ENCODE measurements at places on chromosomes 7 and 10.

DNA sequence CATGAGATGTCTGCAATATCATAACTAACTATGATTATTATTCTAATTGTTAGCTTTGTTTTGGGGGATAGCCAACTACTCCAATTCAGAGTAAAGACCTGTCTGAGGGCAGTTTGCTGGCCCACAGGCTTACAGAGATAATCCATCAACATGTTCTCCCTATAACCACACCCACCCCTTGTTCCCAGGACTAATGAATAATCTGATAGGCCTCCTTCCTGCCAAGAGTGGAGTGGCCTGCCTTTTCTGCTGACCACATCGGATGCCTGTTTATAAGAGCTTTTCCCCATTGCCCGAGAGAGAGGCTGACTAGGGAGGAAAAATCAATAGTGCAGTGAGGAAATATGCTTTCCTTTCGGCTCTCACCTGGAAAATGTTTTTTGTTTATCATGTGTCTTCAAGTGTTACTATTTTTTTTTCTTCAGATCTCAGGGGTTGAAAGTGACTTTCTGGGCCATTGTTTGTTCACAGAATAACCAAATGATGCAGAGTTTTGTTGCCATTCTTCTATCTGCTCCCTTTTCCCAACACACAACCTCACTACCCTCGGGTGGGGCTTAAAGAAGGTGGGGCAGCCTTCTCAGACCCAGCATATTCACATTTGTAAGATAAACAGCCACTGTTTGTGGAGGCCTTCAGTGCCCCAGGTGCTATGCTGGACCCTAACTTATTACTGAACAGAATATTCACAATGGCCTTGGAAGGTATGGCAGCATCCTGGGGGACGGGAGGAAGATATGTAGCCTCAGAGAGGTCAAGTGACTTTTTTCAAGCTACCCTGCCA, 38.4 kb downstream of the PLPP4 start:
- DNase-seq = peak; percentile 71

DNA sequence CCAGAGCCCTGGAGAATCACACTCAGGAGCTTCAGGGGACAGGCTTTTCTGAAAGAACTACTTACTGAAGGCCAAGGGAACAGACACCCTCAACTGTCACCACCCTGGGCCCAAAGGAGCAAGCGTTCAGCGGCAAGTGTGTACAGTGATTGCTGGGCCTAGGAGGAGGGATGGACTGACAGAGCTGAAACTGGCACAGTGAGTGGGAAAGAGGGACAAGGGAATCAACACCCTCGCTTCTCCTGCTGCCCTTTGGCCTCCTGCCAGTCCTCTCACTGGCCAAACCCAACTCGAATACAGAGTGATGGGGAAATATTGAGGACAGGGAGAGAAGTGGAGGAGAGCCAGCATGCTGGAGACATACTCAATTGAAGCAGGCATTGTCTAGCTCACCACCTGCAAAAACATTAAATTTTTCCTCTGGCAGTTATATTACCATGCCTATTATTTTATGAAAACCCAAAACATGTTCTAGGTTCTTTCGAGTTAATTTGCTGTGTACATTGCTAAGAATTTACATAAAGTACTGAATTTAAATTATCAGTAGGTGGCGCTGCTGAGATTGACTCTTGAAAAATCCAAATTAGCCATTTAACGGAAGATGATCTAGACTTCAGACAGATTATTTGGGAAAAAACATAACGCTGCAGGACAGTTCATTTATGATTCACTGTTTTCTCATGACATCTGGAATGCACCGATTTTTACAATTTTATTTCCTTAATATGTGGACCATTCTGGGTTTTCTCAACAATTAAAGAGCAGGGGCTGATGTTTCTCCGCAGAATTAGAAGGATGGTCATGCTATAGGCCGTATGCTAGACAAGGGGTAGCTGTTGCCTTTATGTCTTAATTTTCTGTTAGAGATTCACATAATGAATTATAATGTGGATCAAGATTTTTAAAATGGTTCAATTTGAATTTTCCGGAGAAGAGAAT, 14.7 kb upstream of the TMEM236 start:
- peak; percentile 5 for DNase-seq

DNA sequence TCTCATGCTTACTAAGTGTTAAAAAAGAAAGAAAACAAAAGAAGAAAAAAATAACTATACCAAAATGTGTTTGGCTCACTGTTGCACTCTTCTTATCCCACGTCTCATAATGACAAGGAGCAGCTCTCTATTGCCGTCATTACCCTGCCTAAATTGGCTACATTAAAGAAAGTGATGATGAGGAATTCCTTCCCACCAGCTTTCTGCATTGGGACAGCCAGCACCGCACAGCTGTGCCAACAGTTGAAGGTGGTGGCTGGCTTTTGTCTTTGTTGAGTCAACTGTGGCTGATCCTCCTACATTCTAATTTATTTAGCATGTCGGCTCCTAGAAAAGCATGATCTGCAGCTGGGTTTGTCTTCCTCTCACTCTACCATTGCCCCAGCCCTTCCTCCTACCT, 751.8 kb downstream of the KCNMA1 start:
- no peak for DNase-seq

DNA sequence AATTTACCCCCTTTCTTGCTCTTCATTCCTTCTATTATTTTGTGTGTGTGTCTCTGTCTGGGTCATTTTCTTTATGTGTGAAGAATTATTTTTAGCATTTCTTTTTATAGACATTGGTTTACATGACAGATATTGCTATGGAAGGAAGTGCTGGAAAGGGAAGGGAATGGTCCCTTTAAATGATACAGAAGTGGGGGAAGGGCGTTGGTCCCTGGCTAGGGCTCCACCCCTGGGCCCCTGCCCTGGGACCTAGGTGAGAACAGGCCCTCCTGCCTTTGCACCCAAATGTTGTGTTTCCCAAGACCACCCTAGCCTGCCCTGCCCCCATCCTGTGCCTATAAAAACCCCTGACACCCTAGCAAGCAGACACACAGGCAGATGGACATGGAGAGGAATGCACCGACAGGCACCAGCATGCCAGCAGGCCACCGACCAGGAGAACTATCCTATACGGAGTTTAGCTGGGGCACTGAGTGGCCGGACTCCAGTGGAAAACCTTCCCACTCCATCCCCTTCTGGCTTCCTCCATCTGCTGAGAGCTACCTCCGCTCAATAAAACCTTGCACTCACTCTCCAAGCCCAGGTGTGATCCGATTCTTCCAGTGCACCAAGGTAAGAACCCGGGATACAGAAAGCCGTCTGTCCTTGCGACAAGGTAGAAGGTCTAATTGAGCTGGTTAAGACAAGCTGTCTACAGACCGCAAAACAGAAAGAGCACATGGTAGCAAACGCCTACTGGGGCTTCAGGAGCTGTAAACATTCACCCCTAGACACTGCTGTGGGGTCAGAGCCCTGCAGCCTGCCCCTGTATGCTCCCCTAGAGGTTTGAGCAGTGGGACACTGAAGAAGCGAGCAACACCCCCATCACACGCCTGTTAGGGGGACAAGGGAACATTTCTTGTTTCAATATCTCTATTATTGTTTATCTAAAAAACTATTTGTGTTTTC, 515.7 kb downstream of the SORCS1 start:
- DNase-seq = no peak

DNA sequence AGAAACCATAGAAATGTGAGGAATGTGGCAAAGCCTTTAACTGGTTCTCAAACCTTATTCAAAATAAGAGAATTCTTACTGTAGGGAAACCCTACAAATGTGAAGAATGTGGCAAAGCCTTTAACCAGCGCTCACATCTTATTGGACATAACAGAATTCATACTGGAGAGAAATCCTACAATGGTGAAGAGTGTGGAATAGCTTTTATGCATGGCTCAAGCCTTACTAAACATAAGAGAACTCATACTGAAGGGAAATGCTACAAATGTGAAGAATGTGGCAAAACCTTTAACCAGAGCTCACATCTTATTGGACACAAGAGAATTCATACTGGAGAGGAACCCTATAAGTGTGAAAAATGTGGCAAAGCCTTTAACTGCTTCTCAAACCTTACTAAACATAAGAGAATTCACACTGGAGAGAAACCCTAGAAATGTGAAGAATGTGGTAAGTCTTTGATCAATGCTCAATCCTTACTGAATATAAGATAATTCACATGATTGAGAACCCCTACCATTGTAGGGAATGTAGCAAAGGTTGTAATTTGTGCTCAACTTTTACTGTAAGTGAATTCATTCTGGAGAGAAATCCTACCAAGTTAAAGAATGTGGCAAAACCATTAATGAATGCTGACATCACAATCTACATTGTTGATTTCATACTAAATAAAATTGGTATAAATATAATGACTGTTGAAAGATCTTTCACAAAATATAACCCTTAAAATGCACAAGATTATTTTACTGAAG, 142.5 kb upstream of the ZNF479 start:
- no peak for DNase-seq

DNA sequence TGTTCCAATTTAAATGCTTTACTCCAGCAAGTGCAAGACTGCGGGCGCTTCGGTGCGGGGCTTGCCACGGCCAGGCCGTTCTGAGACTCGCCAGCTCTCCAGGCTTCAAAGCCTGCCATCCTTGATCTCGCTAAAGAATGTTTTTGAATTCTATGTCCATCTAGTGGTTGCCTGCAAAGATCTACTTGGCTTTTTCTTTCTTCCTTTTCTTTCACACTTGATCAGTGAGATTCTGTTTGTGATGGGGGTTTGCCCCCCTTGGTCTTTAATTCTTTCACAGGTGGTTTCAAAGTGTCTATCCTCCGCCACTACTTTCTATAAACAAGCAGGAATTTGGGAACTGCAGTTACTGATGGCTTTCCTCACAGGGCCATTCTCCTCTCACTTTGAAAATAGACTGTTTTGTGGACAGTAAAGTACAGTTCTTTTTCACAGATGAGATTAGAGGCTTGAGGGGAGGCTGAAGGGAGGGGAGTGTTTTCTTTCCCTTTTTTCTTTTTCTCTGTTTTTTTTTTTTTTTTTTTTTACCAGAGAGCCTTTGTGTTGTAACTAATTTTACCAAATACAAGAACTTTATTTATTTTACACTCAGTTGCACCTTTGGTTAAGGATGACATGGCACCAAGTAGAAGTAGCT, 15.2 kb upstream of the FBXW4 start:
- DNase-seq = no peak

DNA sequence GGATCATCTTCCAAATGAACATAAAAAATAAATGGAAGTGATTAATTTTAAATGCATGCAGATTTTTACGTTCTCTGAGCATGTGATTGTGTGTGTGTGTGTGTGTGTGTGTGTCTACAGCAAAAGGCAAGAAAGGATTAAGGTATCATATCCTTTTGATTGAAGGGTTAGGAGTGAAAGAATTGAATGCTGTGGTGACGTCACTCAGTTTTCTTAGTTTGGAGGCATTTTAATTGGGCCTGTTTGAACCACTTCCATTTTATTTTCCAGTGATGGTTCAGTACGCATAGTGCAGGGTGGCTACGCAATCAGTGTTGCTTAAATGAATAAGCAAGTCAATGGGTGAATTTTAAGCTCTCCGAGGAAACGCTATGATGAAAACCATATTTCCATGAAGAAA, 31.3 kb downstream of the TACC2 start:
- DNase-seq = no peak

DNA sequence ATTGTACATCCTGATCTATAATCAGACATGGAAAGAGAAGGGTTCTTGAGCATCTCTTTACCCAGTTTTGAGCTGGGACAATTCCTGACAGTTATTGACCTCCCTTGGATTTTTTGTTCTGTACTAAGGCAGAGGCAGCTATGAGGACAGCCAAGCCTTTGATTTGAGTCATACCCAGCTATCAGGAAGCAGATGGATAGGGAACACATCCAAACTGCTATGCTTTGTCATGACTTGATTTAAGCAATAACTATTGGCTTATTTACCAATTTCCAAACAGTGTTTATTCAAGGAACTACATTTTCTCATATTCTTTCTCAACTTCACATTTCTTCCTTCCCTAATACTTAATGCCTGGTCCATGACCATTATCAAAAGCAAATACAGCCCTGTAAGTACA, 396.4 kb upstream of the STEAP1 start:
- DNase-seq = no peak

- DNase-seq = no peak
Observed at GRCh38 chr7:69359003-69359700, 239.1 kb upstream of the AUTS2 start.

GRCh38 chr7:52273685-52274610, 761.5 kb upstream of the POM121L12 start:
- no peak for DNase-seq

DNA sequence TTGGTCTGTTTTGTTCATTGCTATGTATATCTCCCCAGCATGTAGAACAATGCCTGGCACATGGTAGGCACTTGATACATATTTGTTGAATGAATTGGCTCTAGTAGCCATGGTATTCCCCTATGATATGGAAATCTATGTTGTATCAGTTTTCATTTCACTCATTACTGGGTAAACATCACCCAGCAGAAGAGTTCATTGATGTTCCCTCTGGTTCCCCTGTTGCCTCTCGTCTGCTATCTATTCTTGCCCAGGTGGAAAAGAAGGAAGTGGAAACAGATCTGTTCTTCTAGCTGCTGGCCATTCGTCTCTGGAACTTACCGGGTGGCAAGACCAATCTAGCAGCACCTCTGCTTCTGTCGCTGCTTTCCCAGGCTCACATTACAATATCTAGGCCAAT, 71.5 kb downstream of the LRRC4 start:
- peak; percentile 23 for DNase-seq

- no peak for DNase-seq
Observed at GRCh38 chr10:123804716-123805115, 86.9 kb downstream of the CPXM2 start.

DNA sequence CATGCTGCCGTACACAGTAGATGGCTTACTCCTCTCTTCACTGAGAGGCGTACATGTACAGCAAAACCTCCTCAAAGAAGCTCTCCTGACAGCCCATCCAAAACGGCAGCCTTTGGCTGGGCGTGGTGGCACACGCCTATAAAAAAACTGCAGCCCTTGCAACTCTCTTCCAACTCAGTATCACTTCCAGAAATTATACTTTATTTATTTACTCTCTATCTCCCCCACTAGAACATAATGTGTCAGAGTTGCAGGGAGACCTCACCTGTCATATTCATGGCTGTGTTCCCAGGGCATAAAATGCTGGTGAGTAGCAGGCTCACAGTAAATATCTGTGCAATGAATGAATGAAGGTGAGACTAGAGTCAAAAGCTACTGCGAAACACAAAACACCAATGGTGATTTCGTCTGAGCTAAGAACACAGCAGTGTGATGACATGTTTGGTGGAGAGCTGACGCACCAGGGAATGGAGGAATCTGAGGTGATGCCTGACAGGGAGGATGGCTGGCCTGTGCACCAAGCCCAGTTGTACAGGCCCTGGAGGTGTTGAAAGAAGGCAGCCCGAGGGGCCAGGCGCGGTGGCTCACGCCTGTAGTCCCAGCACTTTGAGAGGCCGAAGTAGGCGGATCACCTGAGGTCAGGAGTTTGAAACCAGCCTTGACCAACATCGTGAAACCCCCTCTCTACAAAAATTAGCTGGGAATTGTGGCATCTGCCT, 55.3 kb downstream of the COBL start:
- DNase-seq = peak; percentile 25

- no peak for DNase-seq
Observed at GRCh38 chr10:48695636-48696534, 11.2 kb downstream of the WDFY4 start.

- DNase-seq = no peak
Observed at GRCh38 chr10:78000956-78001472, 28.3 kb downstream of the POLR3A start.

- no peak for DNase-seq
Observed at GRCh38 chr10:132605390-132605789, 67.8 kb downstream of the INPP5A start.

GRCh38 chr10:119737823-119738222, 12.0 kb downstream of the INPP5F start:
- DNase-seq = no peak

GRCh38 chr10:26217396-26218086, 967 bp downstream of the GAD2 start:
- DNase-seq = no peak

- DNase-seq = peak; percentile 59
Observed at GRCh38 chr7:43700059-43700501, 29.2 kb downstream of the COA1 start.
